ENCODE measurements at places on chromosomes 6 and 20. TPM values are rescaled to one million over a fixed set of nuclear protein-coding genes. Genes with fewer than 3 reads are reported as not detected.

XKR7 gene
- not detected for total RNA-seq

DNA sequence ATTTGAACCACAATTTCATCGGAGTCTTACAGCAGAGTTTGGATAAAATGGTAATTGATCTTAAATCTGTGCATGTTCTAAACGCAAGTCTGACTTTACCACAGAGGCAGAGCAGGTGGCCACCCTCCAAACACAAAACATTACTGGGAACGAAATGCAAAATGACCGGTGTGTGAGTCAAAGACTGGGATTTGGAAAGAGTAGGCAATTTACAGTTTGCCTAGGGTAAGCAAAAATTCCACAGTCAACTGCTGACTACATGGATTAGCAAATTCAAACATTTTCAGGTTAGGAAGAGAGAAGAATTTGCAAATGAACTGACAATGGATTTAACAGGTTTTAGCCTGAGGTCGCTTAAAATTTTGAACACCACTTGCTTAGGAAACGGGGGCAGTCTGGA is 444.4 kb downstream of the HDGFL1 start:
- H3K27ac ChIP-seq, result no peak overlapping the region
- no peak for DNase-seq
- no peaks in the 10 kb centered on the region for H3K36me3 ChIP-seq
- no peak overlapping the region for H3K4me3 ChIP-seq
- H3K27me3 ChIP-seq, result no peaks in the 10 kb centered on the region

DNA sequence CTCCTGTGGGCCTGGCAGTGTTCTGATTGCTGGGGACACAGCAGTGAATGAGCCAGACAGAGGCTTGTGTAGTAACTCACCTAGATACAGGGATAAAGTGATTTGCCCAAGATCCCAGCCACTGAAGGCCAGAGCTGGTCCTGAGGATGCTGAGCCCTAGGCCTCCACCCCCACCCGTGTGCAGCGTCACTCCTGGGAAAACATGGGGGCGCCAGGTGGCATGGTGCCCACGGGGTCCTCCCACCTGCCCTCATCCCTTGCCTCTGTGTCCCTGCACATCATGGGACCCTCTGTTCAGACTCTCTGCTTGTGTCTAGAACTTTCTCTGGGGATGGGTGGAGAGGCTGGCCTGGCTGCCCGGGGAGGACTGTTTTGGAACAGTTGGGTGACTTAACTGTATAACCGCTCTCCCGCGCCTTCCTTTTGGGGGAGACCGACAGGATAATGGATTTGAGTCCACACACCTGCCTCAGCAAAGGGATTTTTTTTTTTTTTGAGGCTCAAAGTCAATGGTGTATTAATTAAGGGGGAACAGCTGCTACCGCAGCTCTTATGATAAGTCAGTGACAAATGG is 19.6 kb downstream of the LEMD2 start:
- H3K4me3 ChIP-seq, result no peak overlapping the region
- H3K27me3 ChIP-seq, result no peaks in the 10 kb centered on the region
- peaks cover 19% of the 10 kb centered on the region for H3K4me1 ChIP-seq
- no peak overlapping the region for H3K27ac ChIP-seq

GRCh38 chr6:79813854-79814709 is 133.3 kb downstream of the ELOVL4 start:
- no peak overlapping the region for H3K4me3 ChIP-seq
- no peaks in the 10 kb centered on the region for H3K36me3 ChIP-seq
- DNase-seq, result peak; percentile 65
- no peak overlapping the region for H3K27ac ChIP-seq
- no peaks in the 10 kb centered on the region for H3K27me3 ChIP-seq

- H3K27ac ChIP-seq, result no peak overlapping the region
- H3K4me1 ChIP-seq, result peaks cover 17% of the 10 kb centered on the region
- no peaks in the 10 kb centered on the region for H3K36me3 ChIP-seq
- DNase-seq, result peak; percentile 34
Measured at GRCh38 chr6:44234101-44235025, 11.0 kb downstream of the SLC29A1 start.

DNA sequence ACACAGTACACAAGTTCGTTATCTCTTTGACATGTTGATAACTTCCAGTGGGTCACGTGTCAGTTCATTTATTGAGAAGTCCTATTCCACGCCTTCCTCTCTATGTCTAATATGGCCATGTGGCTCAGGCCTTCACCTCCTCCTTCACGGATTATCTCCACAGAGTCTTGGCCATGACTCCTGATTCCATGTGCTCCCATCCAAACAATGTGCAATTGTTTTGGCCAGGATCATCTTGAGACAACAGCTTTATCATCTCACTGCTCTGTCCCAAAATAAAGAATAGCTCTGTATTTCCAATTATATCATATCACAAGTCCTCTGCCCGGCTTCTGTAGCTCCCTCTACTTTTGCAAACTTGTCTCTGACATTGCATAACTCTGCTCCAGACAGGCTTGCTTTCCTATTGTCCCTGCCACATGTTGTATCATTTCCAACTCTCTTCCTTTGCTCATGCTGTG is 11.1 kb upstream of the TXNDC5 start:
- H3K27me3 ChIP-seq, result no peaks in the 10 kb centered on the region
- DNase-seq, result no peak

- H3K4me1 ChIP-seq, result no peaks in the 10 kb centered on the region
- H3K27ac ChIP-seq, result no peak overlapping the region
- no peak overlapping the region for H3K4me3 ChIP-seq
- no peaks in the 10 kb centered on the region for H3K36me3 ChIP-seq
- H3K27me3 ChIP-seq, result no peaks in the 10 kb centered on the region
- no peak for DNase-seq
Measured at GRCh38 chr6:147401779-147402178, 106.7 kb upstream of the SAMD5 start.

GPLD1 gene
- total RNA-seq, result 1.7 TPM

DNA sequence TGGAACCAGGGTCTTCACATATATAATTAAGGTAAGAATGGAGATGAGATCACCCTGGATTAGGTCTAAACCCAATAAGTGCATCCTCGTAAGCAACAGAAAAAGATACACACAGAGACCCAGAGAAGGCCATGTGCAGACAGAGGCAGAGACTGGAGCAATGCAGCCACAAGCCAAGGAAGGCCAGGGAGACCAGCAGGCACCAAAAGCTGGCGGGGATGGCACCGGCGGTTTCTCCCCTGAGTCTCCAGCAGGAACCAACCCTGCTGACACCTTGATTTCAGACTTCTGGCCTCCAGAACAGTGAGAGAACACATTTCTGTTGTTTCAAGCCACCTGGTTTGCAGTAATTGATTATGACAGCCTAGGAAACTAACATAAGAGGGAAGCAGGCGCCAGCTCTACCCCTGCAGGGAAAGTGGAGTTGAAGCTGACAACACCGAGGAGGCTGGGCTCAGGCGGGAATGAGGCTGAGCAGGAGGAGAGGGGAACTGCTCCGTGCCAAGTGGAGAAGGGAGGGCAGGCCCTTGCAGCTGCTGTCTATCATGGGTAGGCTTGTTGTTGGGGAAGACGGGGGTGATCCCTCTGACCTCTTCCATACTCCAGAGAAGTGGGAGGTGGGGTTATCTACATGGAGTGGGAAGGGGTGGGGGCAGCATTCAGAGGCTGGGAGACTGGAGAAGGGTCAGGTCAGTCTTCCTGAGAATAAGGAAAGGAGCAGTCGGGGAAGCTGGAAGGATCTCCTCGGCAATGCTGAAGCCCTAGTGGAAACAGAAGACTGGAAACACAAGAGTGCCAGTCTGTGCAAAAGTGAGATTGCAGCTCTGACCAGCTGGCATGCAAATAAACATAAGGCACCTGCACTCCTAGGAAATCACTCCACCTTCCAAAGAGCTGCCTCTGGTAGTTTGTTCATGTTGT is 72.7 kb downstream of the NFATC2 start:
- no peak overlapping the region for H3K4me3 ChIP-seq
- no peak overlapping the region for H3K27ac ChIP-seq
- 0 out of 2 replicates have a peak, but pooled peaks cover 5% of the 10 kb centered on the region for H3K36me3 ChIP-seq
- H3K27me3 ChIP-seq, result no peaks in the 10 kb centered on the region

DNA sequence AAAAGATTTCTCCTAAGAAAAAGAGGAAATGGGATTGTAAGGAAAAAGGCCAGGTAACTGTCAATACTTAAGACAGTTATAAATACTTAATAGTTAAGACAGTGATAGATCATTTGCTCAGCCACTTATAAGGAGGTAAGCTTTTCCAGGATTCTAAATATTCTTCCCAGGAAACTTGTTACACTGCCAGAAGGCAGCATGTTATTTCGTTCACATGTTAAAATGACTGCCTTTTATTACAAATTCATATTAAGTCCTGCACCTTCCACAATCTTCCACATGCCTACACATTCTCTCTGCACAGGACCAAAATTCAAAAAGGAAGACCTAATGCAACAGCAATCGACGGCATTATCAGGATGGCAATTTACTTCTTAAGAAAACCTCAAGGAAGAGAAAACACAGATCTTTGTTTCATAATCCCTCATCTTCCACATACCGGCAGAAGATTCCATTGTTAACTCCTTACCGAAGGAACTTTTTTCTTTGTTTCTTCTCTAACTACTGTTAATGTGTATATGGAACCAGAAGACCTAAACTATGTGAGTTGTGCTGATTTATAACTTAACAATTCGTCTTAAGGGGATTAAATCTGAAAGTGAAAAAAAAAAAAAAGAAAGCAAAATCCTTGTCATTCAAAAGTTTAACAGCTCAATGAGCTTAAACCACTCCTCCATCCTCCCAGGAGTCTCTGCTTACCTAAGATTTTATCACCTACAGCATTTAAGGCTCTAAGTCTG is 799 bp downstream of the TAAR2 start:
- no peaks in the 10 kb centered on the region for H3K4me1 ChIP-seq
- H3K4me3 ChIP-seq, result no peak overlapping the region
- no peaks in the 10 kb centered on the region for H3K36me3 ChIP-seq
- H3K27ac ChIP-seq, result no peak overlapping the region
- DNase-seq, result no peak
- H3K27me3 ChIP-seq, result no peaks in the 10 kb centered on the region

PCED1A gene
- 60.1 TPM for total RNA-seq

FKBP1C gene
- 0.46 TPM for total RNA-seq

DNA sequence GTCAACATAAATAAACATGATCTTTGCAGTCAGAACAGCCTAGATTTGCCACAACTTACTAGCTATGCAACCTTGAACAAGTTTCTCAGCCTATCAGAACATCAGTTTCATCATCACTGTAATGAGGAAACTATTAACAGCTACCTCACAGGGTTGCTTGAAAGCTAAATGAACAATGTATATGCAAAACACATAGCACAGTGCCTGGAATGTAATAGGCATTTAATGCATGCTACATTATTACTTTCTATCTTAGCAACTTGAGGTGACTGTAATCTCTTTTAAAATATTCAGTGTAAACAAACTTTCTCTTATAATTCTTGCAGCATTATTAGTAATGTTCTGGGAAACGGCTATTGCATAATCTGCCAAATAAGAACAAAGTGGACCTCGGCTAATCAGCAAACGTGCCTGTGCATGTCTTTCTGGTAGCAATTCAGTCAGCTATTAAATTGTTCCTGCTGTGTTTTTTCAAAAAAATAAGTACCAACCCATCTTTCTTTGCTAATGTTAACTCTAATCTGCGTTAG is 61.5 kb downstream of the SYNE1 start:
- H3K36me3 ChIP-seq, result no peaks in the 10 kb centered on the region
- no peak overlapping the region for H3K27ac ChIP-seq
- no peaks in the 10 kb centered on the region for H3K27me3 ChIP-seq
- no peak for DNase-seq
- no peak overlapping the region for H3K4me3 ChIP-seq
- peaks cover 12% of the 10 kb centered on the region for H3K4me1 ChIP-seq

DNA sequence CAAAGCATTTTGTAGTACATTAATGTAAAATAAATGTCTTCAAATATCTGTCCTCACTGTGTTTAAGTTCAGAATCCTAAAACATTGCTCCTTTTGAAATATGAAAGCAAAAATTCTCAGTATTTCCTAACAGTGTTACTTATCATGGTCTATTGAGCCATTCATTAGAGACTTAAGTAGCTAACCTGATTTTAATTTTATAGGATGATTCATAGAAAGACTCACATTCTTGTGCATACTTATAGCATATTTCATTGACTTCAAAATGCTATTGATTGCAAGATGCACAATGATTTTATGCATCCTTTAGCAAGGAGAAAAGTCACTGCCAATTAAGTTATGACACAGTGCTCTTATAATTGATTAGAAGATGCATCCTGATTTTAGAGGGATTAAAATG is 85.7 kb downstream of the HIVEP1 start:
- H3K4me1 ChIP-seq, result no peaks in the 10 kb centered on the region
- no peak overlapping the region for H3K4me3 ChIP-seq
- no peaks in the 10 kb centered on the region for H3K36me3 ChIP-seq

- H3K27me3 ChIP-seq, result no peaks in the 10 kb centered on the region
- no peaks in the 10 kb centered on the region for H3K4me1 ChIP-seq
- no peak overlapping the region for H3K4me3 ChIP-seq
- no peak overlapping the region for H3K27ac ChIP-seq
Measured at GRCh38 chr6:124793398-124793797, 168.8 kb upstream of the RNF217 start.

DNA sequence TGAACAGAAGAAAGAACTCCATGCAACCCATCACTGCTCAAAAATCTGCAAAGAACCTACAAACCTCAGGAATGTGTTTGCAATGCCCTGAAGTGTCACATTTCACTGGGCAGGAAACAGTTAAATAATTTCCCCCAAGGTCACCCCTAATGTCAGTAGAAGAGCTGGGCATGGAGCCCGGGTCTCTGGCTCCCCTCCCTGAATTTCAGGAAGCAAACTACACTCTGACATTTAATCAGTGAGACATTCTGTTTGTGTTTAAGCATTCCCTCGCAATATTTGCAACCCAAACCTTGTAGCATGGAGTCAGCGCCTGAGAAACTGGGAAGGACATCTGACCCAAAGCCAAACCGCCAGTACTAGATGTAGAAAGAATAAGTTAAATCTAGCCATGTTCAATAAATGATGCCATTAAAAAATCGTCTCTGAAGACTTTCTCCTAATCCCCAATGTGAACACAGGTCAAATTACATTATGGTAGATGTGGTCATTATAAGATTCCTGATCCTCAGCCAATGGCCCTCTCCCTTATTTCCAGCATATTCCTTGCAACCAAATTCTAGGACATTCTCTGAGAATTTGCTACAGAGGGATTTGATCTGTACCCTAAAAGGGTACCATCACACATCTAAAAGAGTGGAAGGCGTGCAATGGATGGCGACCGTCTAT is 91.2 kb upstream of the ADTRP start:
- no peaks in the 10 kb centered on the region for H3K36me3 ChIP-seq
- H3K27me3 ChIP-seq, result no peaks in the 10 kb centered on the region
- DNase-seq, result no peak
- H3K4me1 ChIP-seq, result 0 out of 2 replicates have a peak, but pooled peaks cover 9% of the 10 kb centered on the region
- no peak overlapping the region for H3K27ac ChIP-seq

GRCh38 chr6:3841711-3842565 is 7.2 kb upstream of the FAM50B start:
- no peak overlapping the region for H3K27ac ChIP-seq
- no peak overlapping the region for H3K4me3 ChIP-seq
- no peaks in the 10 kb centered on the region for H3K36me3 ChIP-seq
- H3K27me3 ChIP-seq, result no peaks in the 10 kb centered on the region
- H3K4me1 ChIP-seq, result peaks cover 21% of the 10 kb centered on the region

All from PC-9 (cell line).